ENCODE measurements at places on chromosomes 1 and 21.

DNA sequence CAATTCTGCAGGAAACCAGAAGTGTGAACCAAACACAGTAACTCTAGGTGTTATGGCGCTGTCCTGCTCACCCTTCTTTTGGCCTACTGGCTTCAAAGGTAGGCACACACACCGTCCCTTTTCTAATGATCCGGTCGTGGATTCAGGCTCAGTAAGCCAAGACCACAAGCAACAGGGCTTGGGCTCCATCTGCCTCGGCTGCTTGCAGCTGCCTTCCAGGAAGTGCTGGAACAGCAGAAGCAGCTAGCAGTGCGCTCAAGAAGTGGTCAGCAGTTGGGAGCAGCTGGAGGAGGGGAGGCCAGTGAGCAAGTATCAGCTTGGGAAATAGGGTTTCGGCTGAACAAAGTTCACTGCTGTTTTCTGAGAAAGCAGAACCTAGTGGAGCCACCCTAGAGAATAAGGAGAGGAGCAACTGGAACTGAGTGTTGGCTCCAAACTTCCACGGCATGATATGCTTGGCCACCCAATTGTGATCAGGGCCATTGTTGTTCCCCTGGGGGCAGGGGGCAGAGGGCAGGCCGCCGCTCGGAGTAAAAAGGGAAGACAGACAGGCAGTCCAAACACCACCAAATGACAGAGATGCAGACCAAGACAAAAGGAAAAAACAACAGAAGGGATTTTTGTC is 173.4 kb downstream of the TOMM20 start:
- DNase-seq: peak; percentile 69

- DNase-seq: peak; percentile 66
Observed at GRCh38 chr1:5297180-5297885, 642.9 kb downstream of the AJAP1 start.

- DNase-seq: no peak
Observed at GRCh38 chr1:184965439-184965838, 8.9 kb downstream of the NIBAN1 start.

DNA sequence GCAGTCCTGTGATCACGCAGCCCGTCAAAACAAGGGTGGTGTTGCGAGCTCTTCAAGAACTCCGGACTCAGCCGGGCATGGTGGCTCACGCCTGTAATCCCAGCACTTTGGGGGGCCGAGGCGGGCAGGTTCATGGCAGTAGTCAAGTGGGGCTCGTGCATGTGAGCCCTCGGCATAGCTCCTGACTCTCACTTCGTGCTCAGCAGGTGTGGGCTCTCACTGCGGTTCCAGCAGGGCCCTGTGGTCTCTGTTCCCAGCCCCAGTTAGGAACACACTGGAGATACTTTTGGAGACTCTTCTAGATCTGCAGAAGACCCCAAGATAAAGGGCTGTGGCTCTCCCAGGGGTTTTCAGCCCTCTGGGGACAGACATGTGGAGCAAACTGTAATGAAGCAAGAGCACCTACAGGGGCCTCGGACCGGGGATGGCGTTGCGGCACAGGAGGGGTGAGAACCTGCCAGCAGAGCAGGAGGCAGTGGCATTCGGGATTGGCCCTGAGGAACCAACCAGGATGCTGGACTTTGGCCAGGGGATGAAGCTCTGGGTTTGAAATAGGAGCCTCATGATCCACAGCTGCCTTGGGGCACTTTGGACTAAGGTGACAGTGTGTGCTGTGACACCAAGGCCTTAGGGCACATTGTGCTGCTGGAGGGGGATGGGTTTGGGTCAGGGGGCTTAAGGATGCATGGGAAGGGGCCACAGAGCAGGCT is 443.2 kb downstream of the CAMTA1 start:
- DNase-seq: no peak

DNA sequence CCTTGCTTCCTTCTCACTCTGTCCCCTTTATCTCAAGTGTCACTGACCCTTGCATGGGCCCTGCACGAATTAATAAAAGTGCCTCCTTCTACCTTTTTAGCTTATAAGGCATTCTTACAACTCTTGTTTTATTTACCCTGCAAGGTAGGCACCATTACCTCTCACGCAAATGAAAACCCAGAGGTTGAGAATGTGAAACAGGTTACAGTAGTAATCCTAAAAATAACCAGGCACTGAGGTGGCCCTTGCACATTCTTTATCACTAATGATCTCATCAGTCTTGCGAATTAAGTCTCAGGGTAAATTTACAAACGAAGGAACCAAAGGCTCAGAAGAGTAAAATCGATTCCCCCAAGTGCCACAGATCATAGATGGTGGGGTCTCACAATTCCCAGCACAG is 3.7 kb downstream of the GLIS1 start:
- no peak for DNase-seq
